ENCODE measurements at places on chromosomes 5 and 9. TPM values are rescaled to one million over a fixed set of nuclear protein-coding genes. Genes with fewer than 3 reads are reported as not detected.

DNA sequence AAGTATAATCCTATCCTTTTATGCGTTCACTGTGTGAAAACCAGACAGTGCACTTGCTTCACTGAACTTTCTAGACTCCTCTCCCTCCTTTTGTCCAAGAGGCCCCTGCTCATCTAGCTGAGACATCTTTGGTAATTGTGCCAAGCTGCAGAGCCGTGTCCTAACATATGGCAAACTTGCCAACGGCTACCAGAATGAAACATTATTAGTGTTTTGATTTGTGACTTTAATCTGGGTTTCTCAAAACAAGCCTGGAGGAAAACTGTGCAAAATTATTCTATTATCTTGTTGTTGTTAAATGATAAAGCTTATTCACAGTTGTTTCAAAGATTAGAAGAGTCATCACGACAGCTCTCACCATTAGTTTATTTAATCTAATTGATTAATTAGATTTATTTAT is 79.0 kb upstream of the RETREG1 start:
- no peak for DNase-seq
- H3K27ac ChIP-seq: no peak overlapping the region
- H3K4me3 ChIP-seq: no peak overlapping the region
- no peaks in the 10 kb centered on the region for H3K27me3 ChIP-seq
- H3K4me1 ChIP-seq: peaks cover 9% of the 10 kb centered on the region

Gene TMEM174
- total RNA-seq: not detected

- H3K27ac ChIP-seq: no peak overlapping the region
- no peak for DNase-seq
- no peaks in the 10 kb centered on the region for H3K27me3 ChIP-seq
- no peaks in the 10 kb centered on the region for H3K36me3 ChIP-seq
- no peak overlapping the region for H3K4me3 ChIP-seq
Measured at GRCh38 chr9:81898851-81899250, 29.4 kb upstream of the SPATA31D4 start.

DNA sequence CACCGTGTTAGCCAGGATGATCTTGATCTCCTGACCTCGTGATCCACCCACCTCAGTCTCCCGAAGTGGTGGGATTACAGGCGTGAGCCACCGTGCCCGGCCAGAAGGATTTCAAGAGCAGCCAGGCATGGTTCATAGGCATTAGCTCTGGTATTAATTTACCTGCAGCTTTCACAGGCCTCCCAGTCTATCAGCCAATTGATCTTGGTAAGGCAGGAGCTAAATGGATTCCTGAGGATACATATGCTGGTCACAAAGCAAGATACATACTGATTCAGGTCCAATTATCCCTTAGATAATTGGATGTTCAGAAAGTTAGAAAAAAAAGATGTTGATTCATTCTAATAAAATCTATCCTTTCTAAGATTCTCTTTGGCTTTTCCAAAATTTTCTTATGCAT is 487.1 kb downstream of the TLE1 start:
- H3K36me3 ChIP-seq: no peaks in the 10 kb centered on the region
- H3K27me3 ChIP-seq: no peaks in the 10 kb centered on the region
- no peak overlapping the region for H3K4me3 ChIP-seq

- H3K27ac ChIP-seq: no peak overlapping the region
- H3K4me1 ChIP-seq: peaks cover 6% of the 10 kb centered on the region
- no peak overlapping the region for H3K4me3 ChIP-seq
- no peaks in the 10 kb centered on the region for H3K27me3 ChIP-seq
Measured at GRCh38 chr9:92895812-92896436, 18.1 kb upstream of the ZNF484 start.

GRCh38 chr9:14440062-14440461 is 126.1 kb upstream of the NFIB start:
- DNase-seq: no peak
- H3K36me3 ChIP-seq: no peaks in the 10 kb centered on the region
- peaks cover 6% of the 10 kb centered on the region for H3K27me3 ChIP-seq

Gene MED10
- 77.0 TPM for total RNA-seq

DNA sequence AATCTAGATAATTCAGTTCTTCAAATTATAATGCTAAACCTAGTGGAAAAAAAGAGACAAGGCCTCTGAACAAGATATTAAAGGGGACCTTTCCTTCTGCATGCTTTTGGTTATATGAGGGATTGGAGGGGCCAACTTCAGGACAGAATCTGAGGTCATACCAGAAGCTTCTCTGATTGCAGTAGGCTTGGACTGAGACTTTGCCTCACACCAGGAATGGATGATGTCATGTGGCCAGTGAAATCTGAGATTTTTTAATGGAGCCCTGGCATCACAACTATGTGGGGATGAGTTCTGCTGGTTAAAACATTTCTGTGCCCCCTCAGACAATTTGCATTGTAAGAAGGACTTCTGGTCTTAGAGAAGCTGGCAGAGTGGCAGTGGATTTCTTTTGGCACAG is 88.6 kb downstream of the ANGPTL2 start:
- H3K4me3 ChIP-seq: no peak overlapping the region
- no peak for DNase-seq
- no peaks in the 10 kb centered on the region for H3K27me3 ChIP-seq
- H3K4me1 ChIP-seq: no peaks in the 10 kb centered on the region
- no peaks in the 10 kb centered on the region for H3K36me3 ChIP-seq

Gene NUTM2G
- total RNA-seq: not detected

GRCh38 chr5:15634591-15635288 is 134.8 kb downstream of the FBXL7 start:
- H3K27me3 ChIP-seq: no peaks in the 10 kb centered on the region
- H3K27ac ChIP-seq: no peak overlapping the region
- no peak for DNase-seq
- H3K36me3 ChIP-seq: no peaks in the 10 kb centered on the region

Gene CATSPER3
- total RNA-seq: 1.1 TPM

Gene LCN10
- total RNA-seq: 0.21 TPM

DNA sequence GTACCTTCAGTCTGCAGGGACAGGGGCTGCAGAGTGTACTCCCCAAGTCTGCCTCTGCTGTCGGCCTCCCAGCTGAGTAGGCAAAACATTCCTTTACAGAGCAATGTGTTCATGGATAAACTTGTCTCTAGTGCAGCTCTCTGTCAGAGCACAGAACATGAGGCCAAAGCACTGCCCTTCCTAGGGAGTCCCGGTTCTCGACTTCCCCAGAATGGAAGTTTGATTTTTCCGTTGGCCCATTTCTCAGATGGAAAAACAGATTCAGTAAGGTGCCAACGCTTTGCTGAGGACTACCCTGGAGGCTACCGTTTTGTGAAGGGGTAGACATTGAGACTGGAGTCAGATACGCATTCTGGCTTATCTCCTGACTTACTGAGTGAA is 422 bp upstream of the TRIM32 start:
- no peaks in the 10 kb centered on the region for H3K27me3 ChIP-seq
- H3K4me3 ChIP-seq: peak overlapping the region; percentile 97
- H3K36me3 ChIP-seq: peaks cover 2% of the 10 kb centered on the region
- H3K27ac ChIP-seq: peak overlapping the region; percentile 90
- DNase-seq: no peak

DNA sequence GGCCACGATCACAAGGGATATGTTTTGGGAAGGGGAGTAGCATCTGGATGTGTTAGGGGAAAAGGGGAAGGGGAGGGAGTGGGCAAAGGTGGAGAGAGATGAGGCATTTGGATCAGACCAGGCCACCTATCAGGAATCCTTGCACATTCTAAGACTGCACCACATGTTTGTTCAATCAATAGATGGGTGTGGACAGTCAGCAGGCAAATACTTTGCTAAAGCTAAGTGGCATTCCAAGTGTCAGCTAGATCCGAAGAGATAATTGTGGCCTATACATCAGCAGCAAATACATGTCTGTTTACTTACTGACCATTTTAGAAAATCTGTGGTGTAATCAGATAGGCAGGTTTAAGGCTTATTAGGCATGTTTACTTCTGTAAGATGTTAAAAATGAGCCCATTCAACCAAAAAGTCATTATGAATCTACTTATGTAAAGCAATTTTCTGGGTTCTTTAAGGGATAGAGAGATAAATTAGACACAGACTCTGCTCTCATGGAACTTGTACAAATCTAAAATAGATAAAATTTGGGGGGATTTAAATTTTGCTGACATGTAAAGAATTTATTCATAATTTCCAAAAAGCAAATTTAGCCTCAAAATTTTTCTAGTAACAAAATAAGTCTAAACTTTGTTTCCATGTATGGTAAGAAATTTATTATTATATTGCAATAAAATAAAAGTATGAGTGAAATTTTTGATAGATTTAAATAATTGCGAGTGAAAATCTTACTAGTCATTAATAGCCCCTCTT is 107.3 kb downstream of the SNCAIP start:
- peaks cover 19% of the 10 kb centered on the region for H3K27me3 ChIP-seq
- H3K36me3 ChIP-seq: no peaks in the 10 kb centered on the region
- no peak overlapping the region for H3K4me3 ChIP-seq
- DNase-seq: no peak
- no peaks in the 10 kb centered on the region for H3K4me1 ChIP-seq
- H3K27ac ChIP-seq: no peak overlapping the region

Gene ANKRD18A
- total RNA-seq: 8.4 TPM

- H3K36me3 ChIP-seq: peaks cover 10% of the 10 kb centered on the region
- no peak overlapping the region for H3K4me3 ChIP-seq
- no peak overlapping the region for H3K27ac ChIP-seq
- H3K27me3 ChIP-seq: no peaks in the 10 kb centered on the region
Measured at GRCh38 chr5:175627739-175628138, 30.1 kb upstream of the HRH2 start.

Gene PCDHGB5
- total RNA-seq: 0.21 TPM

GRCh38 chr5:119284031-119284430 is 71.8 kb upstream of the TNFAIP8 start:
- H3K36me3 ChIP-seq: peaks cover 3% of the 10 kb centered on the region
- peak overlapping the region; percentile 99 for H3K27ac ChIP-seq
- peak overlapping the region; percentile 53 for H3K4me3 ChIP-seq

DNA sequence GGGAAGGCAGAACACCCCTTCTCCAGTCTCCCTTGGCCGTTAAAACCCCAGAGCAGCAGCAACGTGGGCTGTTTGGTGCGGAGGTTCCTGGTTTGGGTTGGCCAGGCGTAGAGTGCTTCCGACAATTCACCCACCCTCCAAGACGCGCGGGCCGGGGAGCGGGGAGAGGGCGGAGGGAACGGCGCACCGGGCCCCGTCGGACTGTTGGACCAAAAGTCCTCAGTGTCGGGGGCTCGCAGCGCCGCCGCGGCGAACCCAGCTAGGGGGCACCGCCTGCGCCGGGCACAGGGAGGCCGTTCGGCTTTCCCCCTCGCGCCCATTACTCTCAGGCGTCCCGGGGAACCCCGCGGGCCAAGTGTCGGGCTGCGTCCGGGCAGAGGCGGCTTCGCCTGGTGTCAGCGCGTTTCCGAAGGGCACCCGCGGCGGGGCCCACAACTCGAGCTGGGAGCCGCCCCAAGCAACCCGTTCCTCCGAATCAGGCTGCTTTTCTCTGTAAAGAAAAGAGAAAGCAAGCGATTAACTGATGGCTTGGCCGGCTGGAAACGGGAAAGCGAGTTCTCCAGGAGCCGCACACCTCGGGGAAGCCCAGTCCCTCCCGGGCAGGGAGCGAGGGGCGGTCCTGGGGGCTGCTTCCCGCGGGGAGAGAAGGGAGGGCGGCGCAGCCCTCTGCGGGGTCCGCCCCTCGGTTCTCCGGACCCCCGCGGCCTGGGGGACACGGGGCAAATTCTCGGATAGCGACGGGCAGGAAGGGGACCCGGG is 145.5 kb downstream of the ERCC6L2 start:
- peak; percentile 71 for DNase-seq
- peaks cover 24% of the 10 kb centered on the region for H3K27me3 ChIP-seq
- H3K27ac ChIP-seq: peak overlapping the region; percentile 78
- peaks cover 64% of the 10 kb centered on the region for H3K4me1 ChIP-seq
- peak overlapping the region; percentile 88 for H3K4me3 ChIP-seq

- peaks cover 85% of the 10 kb centered on the region for H3K4me1 ChIP-seq
- peaks cover 4% of the 10 kb centered on the region for H3K27me3 ChIP-seq
- H3K4me3 ChIP-seq: no peak overlapping the region
- no peak for DNase-seq
- peaks cover 4% of the 10 kb centered on the region for H3K36me3 ChIP-seq
Measured at GRCh38 chr9:35661756-35662350, 3.1 kb downstream of the ARHGEF39 start.

Gene FIBCD1
- not detected for total RNA-seq

Gene PDE8B
- total RNA-seq: 0.36 TPM

DNA sequence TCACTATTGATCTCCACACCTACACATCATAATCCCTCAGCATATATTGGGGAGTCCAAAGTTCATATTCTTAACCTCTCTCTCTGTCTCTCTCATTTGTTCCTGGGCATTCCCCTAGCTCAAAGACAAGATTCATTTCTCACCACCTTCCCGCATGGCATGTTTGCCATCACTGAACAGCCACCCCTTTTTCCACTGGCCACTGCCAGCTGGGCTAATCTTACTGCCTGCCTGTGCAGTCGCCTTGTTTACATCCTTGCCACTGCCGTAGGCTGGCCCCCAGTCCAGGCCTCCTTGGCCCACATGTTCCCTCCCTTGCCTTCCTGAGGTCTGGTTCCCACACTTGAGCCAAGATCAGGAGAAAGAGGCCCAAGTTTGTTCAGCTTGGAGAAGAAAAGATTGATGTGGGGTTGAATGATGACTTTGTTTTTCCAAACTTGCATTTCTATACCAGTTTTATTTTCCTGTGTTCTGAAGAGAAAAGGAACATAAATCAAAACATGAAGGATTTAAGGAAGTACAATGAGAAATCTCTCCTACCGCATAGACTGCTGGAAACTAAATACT is 80.2 kb downstream of the PLAC8L1 start:
- no peaks in the 10 kb centered on the region for H3K4me1 ChIP-seq
- no peak overlapping the region for H3K4me3 ChIP-seq
- no peak overlapping the region for H3K27ac ChIP-seq
- peaks cover 10% of the 10 kb centered on the region for H3K27me3 ChIP-seq
- no peak for DNase-seq

DNA sequence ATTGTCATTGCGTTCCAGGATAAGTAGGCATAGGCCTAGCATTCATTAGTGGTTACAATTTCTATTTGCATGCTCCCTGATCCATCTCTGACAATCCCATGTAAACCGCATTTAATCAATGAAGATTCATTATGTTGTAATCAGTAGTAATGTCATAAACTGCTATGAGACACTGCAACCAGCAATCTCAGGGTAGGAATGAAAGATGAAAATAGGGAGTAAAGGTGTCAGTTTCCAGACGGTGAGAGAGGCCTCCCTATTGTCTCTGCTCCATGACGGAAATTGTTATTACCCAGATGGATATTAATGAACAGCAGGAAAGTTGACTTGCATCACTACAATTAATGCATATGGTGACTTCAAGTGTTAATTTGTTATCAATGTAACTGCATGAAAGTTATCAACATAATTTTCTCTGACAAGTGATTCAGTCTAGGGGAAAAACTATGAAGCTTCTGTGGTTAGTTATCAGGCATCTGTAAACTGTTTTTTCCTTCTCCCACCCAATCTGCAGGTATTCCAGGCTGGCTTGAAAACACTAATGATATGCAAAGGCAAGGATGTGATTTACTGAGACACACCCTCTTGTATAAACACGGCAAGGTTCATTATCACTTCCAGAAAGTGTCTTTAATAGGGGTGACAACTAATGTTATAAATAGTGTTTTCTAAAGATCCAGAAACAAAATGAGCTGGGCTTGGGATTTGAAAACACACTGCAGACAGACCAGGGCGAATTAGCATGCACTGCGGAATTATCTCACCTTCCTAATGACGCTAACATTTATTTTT is 73.5 kb downstream of the ZNF622 start:
- no peak overlapping the region for H3K27ac ChIP-seq
- H3K4me1 ChIP-seq: no peaks in the 10 kb centered on the region
- H3K4me3 ChIP-seq: no peak overlapping the region
- no peak for DNase-seq
- H3K36me3 ChIP-seq: no peaks in the 10 kb centered on the region

All from activated T-cell treated with anti-CD3 and anti-CD28 coated beads, Interleukin-2, amount 50 U/mL, for 72 hours (primary cell).